Right renal cortex interstitium (tissue), 3 donors: ENCODE measurements at places on chromosomes 2 and 18.

GRCh38 chr2:120572226-120572625, 163.4 kb upstream of the GLI2 start:
- DNase-seq, result no peak

GRCh38 chr2:17961789-17962188, 83.3 kb downstream of the KCNS3 start:
- DNase-seq, result no peak

DNA sequence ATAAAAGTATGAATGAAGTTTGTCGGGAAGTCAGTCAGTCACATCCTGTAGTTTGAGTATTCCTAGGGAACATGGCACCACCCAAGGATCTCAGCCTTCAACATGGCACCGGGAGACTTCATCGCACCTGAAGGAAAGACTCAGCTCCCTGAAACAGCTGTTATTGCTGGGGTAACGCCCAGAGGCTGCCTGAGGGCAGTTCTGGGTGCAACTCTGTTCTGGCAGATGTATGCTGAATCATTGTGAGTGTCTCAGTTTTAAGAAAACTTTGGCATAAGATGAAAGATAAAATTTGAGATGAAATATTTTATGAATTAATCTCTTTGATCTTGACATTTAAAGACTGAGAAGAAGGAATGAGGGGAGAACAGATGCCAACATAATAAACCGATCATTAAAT, 49.9 kb upstream of the SERPINB2 start:
- no peak for DNase-seq

- no peak for DNase-seq
Measured at GRCh38 chr2:173544641-173545363, 190.1 kb downstream of the CDCA7 start.

GRCh38 chr18:74832999-74833398, 235.3 kb downstream of the ZNF407 start:
- DNase-seq, result no peak

GRCh38 chr2:187547353-187547979, 6.8 kb downstream of the TFPI start:
- DNase-seq, result no peak
